ENCODE measurements at places on chromosomes 2 and 18.

GRCh38 chr2:203080447-203081045 lies 65.9 kb downstream of the NBEAL1 start:
- no peak for DNase-seq

DNA sequence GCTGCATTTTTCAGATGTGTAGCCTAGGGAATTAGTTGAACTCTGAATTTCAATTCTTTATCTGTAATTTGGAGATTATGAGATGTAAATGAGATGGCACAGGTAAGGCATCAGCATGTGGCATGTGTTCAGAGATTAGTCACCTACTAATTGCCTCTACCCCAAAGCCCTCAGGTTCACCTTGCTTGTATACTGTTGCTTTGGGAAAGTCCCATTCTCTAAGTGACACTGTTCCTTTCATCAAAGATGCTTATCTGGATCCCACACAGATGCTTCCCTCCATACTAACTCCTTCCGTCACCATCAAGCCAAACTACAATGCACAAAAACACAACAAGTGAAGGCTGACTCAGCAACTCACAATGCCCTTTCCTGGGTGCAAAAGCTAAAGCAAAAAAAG lies 143.7 kb downstream of the LRATD1 start:
- DNase-seq = no peak

DNA sequence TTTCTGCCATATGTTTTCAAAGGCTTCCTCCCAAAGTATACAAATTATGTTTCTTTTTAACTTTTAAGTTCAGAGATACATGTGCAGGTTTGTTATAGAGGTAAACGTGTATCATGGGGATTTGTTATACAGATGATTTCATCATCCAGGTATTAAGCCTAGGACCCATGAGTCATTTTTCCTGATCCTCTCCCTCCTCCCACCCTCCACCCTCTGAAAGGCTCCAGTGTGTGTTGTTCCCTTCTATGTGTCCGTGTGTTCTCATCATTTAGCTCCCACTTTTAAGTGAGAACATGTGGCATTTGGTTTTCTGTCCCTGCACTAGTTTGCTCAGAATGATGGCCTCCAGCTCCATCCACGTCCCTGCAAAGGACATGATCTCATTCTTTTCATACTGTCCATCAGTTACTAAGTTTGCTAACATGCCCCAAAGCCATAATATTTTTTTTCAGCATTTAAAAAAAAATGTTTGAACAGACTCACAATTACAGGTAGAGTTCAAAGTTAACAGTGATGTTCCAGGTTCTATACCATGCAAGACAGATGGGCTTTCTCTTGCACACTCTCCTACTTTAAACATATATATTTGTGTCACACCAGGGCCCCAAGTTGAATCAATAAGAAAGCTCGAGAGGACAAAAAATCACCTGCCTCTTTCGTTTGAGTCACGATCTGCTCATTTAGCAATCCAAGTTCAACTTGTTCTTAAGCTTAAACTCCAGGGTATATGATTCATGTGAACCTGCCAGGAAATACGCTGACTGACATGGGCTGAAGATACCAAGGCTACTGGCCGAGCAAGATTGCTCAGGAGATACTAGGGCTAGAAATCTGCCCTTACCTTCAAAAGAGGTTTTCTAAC lies 77.6 kb downstream of the AP1S3 start:
- DNase-seq = no peak

DNA sequence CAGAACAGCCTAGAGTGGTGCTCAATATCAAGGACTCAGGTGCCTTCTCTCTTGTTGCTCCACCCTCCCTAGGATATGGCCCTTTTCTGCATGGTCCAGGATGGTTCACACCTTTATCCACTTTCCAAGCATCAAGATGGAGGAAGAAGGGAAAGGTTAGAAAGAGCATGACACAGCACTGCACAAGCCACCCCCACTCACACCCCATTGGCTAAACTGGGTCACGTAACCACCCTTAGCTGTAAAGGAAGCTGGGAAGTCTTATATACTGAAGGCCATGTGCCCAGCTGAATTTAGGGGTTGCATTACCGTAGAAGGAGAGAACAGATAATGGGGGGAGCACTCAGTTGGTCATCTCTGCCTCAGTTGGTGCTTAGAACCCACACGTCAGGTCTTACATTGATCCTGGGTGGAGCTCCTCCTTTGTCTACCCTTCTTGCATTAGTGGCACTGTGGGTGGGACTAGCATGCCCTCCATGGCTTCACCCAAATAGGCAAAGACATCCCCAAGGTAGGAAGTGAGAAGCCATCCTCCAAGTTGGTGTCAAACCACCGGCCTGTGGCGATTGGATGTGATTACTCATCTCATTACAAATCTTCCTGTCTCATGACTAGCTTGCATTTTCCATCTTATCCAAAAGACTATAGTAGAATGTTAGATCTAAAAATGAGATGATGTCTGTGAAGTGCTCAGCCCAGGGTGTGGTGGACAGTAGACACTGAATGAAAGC lies 248.5 kb downstream of the HAUS1 start:
- DNase-seq = no peak

- DNase-seq = peak; percentile 50
These were observed 807 bp upstream of the CREB1 start for GRCh38 chr2:207528980-207529329.

GRCh38 chr2:37189452-37190153 lies 1.1 kb upstream of the SULT6B1 start:
- DNase-seq = no peak

DNA sequence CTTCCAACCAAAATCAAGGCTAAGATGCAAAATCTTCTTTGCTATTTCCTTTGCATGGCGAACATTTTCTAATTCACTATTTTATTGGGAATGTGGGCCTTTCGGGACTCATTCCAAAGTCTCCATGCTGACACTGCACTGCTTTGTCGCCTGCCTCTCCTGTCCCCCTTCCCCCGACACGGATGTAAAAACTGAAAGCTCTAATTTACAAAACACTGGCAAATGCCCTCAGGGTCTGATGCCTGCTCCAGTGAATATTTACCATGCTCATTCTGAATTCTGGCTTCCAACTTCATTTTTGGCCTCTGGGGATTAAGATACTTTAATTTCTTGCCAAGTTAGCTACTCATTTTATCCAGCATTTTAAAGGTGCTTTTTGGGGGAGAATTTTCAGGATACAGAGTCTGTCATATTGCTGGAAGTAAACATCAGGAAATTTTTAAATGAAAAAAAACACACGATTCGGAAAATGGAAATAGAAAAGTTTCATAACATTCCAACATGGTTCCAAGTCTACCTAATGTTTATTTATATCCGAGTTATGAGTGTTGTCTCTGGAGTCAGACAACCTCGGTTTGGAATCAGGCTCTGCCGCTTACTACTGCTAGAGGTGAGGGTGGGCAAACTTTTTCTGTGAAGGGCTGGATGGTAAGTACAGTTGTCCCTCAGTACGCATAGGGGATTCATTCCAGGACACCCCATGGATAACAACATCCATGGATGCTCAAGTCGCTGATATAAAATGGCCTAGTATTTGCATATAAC lies 14.6 kb upstream of the LTBP1 start:
- DNase-seq = no peak

DNA sequence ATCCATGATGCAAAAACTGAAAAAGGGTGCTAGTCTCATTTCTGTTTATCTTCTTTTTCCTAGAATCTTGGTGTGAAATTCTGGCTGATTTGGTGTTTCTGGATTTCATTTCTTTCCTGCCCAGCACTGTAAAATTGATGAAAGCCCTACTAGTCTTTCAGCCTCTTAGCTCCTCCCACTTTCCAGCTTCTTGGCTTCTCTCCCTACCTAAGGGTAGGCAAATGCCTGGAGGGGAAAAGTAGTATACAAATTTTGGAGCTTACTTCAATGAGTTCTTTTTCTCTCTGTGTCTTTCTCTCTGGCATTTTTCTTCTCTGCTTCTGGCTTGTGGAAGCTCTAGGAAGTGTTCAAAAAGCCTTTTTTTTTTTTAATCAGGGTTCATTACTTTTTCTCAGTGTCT lies 160.5 kb downstream of the XIRP2 start:
- DNase-seq = no peak

- no peak for DNase-seq
These were observed 136.7 kb downstream of the DDX1 start for GRCh38 chr2:15728245-15728938.

DNA sequence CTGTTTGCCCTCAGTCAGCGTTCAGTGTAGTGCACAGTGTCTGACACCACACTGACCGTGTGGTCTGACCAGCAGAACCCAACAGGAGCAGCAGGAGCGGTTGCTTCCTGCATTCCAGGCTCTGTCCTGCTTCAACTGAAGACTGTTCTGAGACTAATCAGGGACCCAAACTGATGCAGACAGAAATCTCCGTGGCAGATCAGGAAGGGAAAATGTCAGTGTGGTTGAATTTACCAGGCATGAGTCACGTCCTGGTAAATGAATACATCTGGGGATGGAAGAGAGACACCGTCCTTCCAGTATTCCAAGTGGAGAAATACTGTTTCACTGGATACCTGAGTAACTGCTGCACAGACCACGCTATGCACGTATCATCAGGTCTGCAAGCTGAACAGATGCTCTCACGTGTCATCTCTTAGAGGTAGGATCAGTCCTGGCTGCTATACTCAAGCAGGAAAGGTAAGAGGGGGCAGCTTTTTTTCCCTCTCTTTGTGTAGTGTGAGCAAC lies 223.6 kb upstream of the EPAS1 start:
- DNase-seq = no peak

DNA sequence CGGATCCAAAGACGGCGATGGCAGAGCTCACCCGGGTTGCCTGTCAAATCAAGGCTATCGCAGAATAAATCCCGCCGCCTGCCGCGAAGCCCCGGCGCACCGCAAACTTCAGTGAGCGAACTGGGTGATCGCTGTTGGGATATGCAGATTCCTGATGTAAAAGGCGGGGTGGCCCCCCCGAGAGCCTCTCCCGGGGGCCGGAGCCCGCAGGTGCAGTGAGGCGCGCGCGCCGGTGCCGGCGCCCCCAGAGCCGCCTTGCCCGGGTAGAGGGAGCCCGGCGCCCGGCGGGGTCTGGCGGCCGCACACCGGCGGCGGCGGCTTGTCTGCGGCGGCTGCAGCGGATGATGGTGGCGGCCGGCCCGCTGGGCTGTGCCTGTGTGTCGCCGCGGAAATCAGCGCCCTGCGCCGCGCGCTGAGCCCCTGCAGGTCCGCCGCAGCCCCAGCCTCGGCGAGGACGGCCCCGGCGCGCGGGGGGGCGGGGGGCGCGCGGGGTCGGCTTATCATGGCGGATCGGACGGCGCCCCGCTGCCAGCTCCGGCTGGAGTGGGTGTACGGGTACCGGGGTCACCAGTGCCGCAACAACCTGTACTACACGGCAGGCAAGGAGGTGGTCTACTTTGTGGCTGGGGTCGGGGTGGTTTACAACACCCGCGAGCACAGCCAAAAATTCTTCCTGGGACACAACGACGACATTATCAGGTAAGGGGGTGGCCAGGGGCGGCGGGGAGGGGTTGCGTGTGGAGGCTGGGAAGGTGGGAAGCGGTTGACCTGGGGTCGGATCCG lies 1.3 kb downstream of the EML6 start:
- DNase-seq = no peak

DNA sequence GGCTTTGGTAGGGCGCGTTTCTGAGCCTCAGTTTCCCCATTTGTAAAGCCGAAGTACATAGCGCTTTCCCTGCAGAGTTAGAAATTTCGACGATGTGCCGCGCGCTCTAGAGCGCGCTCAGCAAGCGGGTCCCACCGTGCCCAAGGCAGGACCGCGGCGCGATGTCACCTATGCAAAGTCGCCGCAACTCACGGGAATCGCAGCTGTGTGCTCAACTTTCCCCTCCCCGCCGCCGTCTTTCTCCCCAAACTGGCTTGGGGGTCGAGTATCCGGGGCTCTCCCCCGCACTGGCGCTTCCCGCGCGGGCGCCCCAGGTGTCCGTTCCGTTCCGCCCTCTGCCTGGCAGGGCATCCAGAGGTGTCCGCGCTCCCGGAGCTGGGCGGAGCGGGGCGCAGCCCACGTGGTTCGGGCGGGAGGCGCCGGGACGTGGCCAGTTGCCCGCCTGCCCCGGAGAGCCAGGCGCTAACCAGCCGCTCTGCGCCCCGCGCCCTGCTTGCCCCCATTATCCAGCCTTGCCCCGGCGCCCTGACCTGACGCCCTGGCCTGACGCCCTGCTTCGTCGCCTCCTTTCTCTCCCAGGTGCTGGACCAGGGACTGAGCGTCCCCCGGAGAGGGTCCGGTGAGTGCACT lies at the start of gene MLPH:
TSS of gene MLPH (plus strand) at position 433 of the 630 bp plus-strand sequence. CDS start 6,176 bp downstream, outside the sequence.
- DNase-seq = no peak

- no peak for DNase-seq
These were observed 35.5 kb upstream of the KIDINS220 start for GRCh38 chr2:8872821-8873432.

DNA sequence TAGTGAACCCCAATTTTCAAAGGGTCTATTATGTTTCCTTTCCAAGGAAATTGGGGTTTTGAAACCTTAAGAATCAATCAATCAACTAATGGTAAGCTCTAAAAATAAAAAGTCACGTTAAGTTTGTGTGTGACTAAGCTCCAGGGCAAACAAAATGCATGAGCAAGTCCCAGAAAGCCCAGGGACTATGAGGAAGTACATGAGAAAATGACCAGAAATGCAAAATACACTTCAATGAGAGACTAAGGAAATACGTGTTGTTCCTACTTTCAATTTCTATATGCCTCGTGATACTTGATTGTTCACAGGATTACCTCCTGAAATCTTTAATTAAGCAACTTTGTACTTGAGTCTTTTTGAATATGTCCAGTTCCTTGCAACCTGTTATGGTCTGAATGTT lies 684.4 kb upstream of the SYT4 start:
- no peak for DNase-seq

DNA sequence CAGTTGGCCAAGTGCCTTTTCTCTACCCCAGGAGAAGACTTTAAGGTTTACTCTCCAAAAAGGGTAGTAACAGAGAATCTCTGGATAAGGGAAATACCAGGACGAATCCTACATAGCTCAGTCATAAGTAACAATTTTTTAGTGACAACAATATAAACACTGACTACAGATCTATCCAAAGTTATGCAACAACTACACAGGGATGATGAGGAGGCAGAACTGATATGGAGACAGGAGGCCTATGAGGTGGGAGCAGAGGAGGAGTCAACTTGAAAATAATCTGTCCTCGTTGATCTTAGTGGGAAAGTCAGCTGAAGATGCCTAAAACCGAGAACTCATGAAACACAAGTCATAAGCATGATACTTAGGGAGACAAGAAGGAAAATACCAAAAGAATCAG lies 40.2 kb downstream of the SLC35F5 start:
- no peak for DNase-seq

DNA sequence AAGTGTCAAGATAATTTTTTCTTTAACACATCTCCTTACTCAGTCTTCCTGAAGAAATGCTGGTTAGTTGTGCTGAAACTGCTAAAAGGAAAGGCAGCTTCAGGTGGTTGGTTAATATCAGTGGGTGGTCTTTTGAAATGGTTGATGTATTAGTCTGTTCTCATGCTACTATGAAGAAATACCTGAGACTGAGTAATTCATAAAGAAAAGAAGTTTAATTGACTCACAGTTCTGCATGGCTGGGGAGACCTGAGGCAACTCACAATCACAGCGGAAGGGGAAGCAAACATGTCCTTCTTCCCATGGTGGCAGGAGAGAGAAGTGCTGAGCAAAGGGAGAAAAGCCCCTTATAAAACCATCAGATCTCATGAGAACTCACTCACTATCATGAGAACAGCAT lies 125.9 kb upstream of the CYRIA start:
- DNase-seq = no peak

GRCh38 chr2:6065703-6066102 lies 373.5 kb downstream of the SOX11 start:
- DNase-seq = no peak

Data from activated T-helper 1 cell treated with anti-CD3 and anti-CD28 coated beads, Interleukin-2, amount 50 U/mL, for 16 hours (primary cell).